ENCODE measurements at places on chromosomes 6 and 20.

- no peak for DNase-seq
These were observed 57.5 kb downstream of the MBOAT1 start for GRCh38 chr6:20154753-20155152.

GRCh38 chr20:62711703-62712101 is 3.1 kb downstream of the NTSR1 start:
- DNase-seq = peak; percentile 78

- DNase-seq = no peak
These were observed 17.0 kb downstream of the KIF25 start for GRCh38 chr6:168014428-168014827.

DNA sequence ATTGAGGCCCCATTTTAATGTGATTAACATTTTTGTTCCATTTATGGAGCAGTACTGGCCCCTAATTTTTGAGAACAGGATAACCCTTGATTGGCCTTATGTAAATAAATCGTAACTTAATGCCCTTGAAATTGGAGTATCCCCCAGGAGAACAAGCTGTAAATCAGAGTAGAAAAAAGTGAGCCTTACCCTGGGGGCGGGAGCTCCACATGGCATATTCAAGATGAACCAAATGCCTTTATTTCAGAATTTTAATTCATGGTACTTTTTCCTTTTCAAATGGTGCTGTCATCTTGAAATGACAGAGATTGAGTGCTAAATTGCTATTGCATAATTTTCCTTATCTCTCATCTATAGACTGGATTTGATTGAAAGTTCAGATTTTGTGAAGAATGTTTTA is 809.5 kb upstream of the FLRT3 start:
- DNase-seq = peak; percentile 29

DNA sequence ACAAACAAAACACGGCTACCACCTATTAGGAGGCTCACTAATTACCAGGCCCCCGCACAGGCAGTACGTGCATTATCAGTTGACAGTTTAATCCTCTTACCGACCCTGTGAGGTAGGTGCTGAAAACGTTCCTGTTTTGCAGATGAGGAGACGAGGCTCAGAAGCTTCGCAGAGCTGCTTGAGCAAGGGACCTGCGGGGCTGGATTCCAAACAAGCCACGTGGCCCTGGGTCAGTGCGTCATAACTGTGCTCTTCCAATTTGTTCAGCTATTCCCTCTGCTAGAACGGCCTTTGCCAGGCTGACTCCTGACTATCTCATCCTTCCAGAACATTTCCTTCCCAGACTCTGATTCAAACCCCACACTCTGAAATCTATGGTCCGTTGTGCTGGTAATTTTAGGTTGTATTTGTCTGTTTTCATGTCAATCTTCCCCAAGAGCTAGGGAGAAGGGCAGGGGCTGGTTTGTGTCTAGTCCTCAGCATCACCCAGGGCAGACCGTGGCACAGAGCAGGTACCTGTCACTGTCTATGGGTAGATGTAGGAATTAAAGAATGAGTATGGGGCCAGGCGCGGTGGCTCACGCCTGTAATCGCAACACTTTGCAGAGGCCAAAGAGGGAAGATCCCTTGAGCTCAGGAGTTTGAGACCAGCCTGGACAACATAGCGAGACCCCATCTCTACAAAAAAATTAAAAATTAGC is 28.8 kb upstream of the TLDC2 start:
- no peak for DNase-seq

- DNase-seq = no peak
These were observed 59.0 kb downstream of the RIN2 start for GRCh38 chr20:19817017-19817416.

- DNase-seq = no peak
These were observed 39.7 kb downstream of the ANKEF1 start for GRCh38 chr20:10074513-10074912.

DNA sequence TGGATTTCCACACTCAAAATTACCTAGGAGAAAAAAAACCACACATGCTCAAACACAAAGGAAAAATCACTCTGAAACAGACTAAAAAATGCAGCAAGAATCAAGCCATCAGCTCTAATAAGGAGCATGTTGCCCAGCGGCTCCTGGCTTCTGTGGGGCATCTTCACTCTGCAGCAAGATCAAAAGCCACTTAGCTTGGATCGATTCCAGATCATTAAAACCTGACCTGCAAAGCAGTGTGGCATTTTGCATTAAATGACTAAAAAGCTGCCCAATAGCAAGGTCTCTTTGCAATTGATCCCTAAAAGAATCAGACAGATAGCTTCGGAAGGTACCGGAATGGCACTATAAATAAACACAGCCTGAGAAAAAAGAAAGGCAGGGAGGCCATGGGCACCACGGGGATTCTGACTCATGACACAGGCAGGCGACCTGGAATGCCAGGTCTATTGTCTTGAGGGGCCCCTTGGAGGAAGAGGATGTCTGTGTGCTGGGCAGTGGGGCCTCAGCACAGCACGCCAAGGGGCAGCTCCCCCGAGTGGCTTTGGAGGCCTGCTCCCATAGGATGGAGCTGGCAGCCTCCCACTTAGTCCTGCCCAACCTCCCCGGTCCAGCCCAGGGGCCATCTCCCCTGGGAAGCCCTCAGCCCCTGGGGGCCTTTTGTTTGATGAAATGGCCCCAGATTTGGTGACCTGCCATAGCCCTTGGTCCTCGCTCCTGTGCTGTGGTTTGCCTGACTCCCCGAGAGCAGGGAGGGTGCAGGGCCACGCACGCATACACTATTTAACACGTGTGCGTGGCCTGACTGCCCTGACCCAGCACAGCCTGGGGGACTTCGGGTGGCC is 7.6 kb downstream of the LEMD2 start:
- no peak for DNase-seq

DNA sequence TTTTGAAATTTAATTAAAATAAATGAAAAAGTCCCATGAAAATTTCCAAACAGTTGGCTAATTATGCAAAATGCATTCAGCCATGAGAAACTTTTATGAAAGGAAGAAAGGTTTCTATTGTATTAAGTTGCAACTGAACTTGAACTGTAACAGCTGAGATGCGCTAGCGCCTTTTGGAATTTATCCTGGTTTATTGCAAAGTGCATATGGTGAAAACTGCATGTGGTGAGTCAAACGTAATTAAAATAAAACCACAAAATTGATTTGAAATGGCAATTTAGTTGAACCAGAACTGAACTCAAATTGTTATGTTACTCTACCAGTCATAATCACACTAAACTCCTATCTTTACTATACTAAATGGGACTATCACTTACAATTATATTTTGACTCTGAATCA is 46.4 kb upstream of the COL21A1 start:
- DNase-seq = no peak

DNA sequence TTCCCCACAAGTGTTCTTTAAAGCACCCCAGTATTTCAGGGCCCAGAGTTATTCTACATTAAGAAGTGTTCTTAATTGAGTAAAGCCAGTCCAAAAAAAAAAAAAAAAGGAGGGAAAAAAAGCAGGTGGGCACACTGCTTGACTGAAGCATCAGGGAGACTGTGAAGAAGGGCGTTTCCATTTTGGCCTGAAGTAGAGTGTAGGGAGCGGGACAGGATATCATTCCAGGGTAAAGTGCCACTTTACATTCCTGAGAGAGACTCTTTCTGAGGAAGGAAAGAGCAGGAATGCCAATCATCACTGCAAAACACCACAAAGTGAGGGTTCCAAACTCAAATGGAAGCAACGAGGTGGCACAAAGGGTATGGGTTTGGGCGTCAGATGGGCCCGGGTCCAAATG is 54.1 kb upstream of the BEND6 start:
- no peak for DNase-seq
